ENCODE measurements at places on chromosomes 1 and 21.

- no peak for DNase-seq
These were observed 8.6 kb downstream of the WLS start for GRCh38 chr1:68223687-68224086.

DNA sequence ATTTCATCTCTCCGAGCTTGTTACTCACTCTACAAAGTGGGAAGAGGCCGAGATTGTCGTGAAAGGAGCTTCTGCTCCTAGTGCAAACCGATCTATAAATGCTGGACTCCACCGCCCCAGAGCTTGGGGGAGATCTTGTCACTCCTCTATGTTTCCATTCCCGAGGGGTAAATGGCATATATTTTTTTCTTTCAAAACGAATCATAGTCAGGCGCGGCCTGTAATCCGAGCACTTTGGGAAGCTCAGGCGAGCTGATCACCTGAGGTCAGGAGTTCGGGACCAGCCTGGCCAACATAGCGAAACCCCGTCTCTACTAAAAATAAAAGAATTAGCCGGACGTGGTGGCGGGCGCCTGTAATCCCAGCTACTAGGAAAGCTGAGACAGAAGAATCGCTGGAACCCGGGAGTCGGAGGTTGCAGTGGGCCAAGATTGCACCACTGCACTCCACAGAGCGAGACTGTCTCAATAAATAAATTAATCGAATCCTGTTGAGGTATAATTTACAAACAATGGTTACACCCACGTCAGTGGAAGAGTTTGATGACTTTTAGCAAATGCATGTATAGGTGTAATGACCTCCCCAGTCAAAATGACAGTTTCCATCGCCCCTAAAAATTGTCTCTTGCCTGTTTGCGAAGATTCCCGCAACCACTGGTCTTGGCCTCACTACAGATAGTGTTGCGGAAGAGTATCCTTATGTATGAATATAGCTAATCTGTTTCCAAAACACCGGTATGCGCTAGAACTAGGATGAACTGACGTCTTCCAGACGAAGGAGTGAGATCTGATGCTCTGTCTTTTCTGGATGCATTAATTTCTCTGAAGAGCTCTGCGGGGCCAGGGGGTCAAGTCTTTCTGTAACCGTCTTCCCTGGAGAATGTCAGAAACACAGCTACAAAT lies 840 bp upstream of the HEATR1 start:
- no peak for DNase-seq

DNA sequence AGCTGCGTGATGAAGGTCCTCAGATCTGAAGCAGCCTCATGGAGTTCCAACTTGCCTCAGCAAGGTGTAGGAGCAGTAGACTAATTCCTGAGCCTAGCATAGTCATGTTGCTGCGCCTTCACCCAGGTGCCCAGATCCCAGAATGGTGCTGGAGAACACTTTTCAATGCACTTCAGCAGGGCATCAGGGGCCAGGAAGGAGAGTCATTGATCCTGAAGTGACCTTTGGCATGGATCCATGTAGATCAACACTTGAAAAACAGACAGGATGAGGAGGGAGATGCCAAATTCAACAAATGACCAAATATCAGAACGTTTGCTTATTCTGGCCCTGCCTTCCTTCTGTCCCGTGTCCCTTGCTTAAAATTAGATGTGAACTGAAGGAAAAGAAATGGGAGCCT lies 91.9 kb downstream of the LEPR start:
- no peak for DNase-seq

DNA sequence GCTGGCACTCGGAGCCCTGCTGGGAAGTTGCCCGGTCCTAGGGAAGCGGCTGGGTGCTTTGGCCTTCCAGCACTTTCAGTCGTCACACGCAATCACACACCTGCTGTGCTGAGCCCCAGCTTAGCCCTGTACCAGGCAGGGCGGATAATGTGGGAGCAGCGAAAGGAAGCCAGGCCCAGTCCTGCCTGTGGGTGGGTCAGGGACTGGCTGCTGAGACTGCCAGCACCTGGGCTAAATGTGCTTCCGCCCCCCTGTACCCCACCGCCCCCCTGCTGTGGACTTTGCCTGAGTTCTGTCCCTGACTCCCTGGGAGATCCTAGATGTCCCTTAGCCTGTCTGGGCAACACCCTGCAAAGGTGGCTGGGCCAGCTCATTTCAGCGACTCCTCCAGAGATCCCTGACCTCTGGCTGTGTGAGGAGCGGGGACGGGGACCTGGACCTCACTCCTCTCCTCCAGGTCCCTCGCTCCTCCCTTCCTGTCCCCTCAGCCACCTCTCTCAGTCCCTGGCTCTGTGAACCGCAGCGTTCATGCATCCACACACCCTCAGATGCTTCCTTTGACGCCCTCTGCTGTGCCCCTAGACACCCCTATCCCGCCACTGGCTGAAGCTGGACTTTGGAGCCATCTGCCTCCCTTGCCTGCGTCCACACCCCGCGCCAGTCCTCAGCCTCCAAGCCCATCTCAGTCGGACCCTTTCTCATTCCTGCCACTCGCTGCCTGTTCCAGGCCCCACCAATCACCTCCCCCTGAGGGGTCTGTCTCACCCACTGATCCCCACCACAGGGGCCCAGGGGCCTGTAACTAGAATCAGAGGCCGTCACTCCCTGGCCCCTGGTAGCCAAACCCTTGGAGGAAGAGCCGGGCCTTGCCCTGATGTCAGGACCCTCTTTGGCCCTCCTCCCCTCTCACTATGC lies 1.4 kb downstream of the MMEL1 start:
- no peak for DNase-seq

GRCh38 chr1:93765099-93765498 lies 83.5 kb upstream of the BCAR3 start:
- DNase-seq = no peak

- DNase-seq = no peak
These were observed 20.3 kb downstream of the PRKAA2 start for GRCh38 chr1:56665384-56665783.

- DNase-seq = no peak
These were observed 57.8 kb downstream of the TMEM53 start for GRCh38 chr1:44616284-44616990.

DNA sequence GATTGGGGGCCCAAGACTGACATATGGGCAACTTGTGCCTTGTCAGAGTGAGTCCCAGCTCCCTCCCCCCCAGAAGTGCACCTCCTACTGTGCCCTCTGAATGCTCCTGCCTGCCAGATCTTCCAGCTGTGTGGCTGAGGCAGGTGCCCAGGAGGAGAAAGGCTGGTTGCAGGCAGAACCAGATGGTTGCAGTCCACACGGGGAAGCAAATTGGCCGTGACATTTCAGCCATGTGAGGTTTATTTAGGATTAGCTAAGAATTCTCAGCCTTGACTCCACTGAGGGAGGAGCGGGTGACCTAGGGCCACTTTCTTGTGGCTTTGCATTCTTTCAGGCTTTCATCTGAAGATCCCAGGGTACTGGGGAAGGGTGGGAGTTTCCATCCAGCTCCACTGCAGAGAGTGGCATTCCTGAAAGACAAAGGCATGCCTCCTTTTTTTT lies 33.8 kb downstream of the PEX14 start:
- DNase-seq = peak; percentile 49

- no peak for DNase-seq
These were observed 1.4 kb downstream of the ACADM start for GRCh38 chr1:75725861-75726361.

DNA sequence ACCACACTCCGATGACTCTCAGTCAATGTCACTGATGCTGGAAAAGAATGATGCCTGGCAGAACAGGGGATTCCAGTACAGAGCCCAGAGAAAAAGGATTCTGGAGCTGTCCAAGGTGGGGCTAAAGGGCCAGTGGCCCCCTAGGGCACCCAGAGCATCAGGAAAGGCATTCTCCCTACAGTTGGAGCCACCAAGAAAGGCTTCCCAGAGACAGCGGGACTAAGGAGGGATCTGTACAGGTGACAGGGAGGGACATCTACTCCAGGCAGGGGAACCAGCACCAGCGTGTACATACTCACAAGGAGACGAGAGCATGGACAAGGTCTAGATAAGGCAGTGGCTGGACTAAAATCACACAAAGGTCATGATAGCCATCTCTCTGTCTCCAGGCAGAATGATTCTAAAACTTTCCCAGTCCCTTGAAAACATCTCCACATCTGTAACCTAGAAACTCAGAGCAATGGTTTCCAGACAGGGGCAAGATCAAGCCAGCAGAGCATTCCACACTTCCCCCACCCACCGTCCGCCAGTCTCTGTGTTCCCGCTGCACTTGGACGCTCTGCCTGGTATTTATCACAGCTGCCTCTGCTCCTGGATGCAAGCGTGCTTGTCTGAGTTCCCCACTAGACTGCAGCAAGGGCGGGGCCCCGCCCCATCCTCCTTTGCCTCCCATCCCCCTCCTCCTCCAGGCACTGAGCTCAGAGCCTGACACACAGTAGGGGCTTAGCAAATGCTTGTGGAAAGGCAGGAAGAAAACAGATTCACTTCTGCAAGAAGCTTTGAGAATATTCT lies 111.6 kb upstream of the ZC3H12A start:
- DNase-seq = no peak

DNA sequence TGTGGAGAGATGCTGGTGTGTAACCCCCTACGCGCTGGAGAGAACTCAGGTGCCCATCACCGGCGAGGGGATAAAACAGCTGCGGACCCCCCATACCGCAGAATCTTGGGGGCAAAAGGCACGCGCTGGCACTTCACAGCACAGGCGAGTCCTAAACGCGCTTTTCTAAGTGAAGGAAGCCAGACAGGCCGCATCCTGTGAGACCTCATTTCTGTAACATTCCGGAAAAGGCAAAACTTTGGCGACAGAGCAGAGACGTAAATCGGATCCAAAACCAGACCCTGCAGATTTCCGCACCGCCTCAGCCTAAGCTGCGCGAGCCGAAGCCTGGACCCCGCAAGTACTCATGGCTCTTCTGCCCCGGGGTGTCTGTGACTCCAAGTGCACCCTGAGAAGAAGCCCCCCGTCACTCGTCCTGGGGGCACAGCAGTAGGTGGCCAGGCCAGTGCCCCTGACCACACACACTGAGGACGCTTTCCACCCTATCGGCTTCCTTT lies 60.9 kb downstream of the SLX9 start:
- DNase-seq = no peak

DNA sequence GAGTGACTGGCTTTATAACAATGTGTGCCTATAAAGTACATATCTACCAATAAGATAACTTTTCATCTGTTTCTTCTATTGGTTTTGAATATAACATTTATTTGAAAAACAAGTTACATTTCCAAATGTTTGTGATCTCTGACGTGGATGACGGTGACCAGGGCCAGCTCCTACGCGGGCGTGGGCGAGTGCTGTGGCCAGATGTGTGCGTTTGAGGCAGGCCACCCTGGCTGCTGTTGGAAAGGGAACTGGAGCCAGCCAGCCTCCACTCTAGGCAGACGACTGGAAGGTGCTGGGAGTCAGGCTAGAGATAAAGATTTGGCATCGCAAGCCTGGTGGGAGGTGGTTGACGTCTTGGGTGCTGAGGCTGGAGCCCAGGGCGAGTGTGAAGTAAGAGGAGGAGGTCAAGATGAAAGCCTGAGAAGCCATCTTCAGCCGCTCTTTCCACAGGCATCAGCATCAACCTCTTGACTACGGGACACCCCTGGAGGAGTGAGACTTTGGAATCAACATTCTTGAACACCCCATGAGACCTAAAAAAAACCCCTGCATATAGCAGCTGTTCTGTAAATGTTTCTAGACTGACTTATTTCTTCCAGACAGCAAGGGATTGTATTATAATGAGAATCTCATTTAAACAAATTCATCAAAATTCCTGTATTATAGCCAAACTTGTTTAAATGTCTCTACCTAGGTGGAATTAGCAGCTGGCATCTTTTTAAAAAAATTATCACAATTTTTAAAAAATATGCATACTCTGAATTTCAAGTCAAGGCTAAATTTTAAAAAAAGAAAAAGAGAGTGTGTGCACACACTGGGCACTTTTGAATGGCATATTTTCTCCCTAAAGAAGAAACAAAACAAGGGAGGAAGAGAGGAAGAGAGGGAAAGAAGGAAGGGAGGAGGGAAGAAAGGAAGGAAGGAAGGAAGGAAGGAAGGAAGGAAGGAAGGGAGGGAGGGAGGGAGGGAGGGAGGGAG lies 112.5 kb upstream of the SLC44A3 start:
- DNase-seq = no peak

GRCh38 chr1:15943328-15943991 lies 32.4 kb downstream of the ZBTB17 start:
- no peak for DNase-seq

GRCh38 chr1:29470087-29470787 lies 233.9 kb downstream of the PTPRU start:
- DNase-seq = peak; percentile 57

GRCh38 chr1:239914751-239915231 lies 176.9 kb upstream of the FMN2 start:
- no peak for DNase-seq
